ENCODE measurements at places on chromosomes 16 and 17.

DNA sequence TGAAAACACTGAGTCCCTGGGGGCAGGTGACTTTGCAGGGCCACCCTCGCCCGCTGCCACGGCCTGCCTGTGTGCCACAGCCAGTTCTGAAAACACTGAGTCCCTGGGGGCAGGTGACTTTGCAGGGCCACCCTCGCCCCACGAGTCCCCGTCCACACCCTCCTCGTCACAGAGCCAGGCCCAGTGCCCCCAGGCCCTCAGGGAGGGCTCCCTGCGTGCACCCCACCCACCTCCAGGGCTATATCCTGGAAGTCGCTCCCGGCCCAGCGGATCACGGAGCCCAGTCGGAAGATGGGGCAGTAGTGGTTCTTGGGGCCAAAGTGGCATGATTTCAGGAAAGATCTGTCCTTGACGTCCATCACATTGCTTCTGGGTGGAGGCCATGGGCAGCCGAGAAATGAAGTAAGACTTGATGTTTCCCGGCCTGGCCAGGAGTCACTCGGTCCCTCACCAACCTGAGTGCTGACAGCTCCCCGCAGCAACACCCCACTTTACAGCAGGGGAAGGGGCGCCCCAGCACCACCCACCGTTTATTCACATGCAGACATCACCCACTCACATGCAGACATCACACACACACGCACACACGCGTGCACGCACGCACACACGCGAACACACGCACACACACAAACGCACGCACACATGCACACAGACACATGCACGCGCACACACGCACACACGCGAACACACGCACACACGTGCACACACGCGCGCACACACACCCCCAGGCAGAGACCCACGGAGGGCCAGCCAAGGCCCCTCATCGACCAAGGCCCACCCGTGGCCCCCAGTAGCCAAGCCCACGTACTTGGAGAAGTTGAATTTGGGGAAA lies 6.5 kb downstream of the P2RX5 start:
- no peak for DNase-seq

- no peak for DNase-seq
Measured at GRCh38 chr17:11908711-11909146, 88.5 kb downstream of the ZNF18 start.

DNA sequence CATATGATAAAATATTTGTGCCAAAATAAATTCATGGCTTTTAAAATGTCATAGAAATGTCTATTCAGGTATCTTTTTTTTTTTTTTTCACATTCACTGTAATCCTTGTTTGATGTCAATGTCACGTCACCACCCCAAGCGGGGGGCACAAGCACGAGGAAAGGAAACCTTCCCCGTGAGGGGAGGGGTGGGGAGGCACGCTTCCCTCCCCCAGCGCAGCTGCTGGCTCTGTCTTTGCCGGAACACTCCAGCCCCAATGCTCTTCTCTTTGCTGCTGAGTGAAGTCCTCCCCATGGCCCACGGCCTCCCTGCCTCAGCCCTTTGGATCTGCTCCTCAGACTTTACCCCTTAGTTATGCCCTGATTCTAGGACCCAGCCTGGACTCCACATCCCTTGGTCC lies 1.5 kb downstream of the SLC35G3 start:
- no peak for DNase-seq

DNA sequence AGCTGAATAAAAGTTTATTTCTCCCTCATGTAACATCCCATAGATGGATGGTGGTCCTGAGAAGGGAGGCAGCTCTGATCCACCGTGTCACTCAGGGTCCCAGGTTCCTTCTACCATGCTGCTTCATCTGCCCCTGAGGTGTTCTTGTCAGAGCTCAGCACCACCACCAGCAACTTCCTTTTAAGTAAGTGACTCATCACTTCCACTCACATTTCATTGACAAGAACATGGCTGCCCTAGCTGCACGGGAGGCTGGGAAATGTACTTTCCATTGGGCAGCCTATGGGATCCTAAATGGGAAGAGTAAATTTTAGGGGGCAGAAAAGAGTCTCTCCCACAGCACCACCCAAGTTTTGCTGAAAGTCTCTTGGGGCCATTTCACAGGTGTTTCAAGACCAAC lies 134.7 kb downstream of the USP31 start:
- no peak for DNase-seq

GRCh38 chr16:2990891-2991290 lies 10.6 kb upstream of the PKMYT1 start:
- DNase-seq: no peak

DNA sequence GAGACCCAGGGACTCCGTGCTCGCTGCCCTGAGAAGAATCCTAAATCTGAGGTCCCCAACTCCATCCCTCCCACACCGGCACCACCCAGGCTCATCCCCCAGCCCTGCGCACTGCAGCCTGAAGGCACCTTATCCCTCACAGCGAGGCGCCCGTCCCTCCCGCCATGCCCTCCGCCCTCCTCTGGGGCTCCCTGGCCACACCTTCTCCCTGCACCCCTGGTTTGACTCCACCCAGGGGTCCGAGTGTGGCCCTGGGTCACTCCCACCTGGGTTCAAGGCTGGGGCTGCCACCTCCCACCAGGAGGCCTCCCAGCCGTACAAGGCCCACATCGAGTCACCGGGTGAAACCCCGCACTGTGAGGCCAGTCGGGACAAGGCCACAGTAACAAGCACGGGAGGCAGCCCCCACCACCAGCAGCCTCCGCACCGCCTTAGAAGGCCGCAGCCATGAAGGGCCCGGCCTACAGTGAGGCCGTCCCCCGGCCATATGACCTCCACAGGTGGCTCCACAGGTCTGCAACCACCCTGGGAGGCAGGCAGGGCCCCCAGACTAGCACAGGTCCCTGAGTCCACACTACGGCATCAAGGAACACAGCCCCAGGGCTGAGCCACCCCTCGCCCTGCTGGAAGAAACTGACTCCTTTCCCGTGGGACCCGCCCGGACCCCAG lies 8.3 kb downstream of the HAGH start:
- DNase-seq: no peak
